CD8-positive, alpha-beta memory T cell (primary cell): ENCODE measurements at places on chromosomes 4 and X.

DNA sequence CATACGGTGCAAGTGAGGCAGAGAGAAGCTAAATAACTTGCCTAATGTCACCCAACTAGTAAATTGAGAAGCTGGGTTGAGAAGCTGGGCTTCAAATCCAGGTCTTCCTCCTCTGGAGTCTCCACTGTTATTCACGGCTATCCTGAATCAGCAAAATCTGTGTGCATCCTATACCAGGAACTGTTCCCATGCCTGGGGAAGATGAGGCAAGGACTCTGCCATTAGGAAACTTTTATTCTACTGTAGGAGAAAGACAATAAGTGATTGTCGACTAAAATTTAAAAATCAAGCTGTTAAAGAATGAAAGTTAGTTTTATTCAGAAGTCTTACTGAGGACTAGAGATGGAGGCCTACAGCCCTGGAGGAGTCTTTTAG lies 872 bp upstream of the TEC start:
- DNase-seq: no peak

- DNase-seq: no peak
Observed at GRCh38 chr4:108346818-108347210, 178.1 kb upstream of the LEF1 start.

GRCh38 chr4:137994853-137995252 lies 247.3 kb downstream of the SLC7A11 start:
- no peak for DNase-seq

- DNase-seq: peak; percentile 29
Observed at GRCh38 chrX:46796574-46797191, 37.8 kb upstream of the SLC9A7 start.

GRCh38 chrX:10457092-10457491 lies 163.3 kb downstream of the MID1 start:
- DNase-seq: no peak

GRCh38 chr4:147730333-147730732 lies 1.6 kb upstream of the ARHGAP10 start:
- DNase-seq: no peak

DNA sequence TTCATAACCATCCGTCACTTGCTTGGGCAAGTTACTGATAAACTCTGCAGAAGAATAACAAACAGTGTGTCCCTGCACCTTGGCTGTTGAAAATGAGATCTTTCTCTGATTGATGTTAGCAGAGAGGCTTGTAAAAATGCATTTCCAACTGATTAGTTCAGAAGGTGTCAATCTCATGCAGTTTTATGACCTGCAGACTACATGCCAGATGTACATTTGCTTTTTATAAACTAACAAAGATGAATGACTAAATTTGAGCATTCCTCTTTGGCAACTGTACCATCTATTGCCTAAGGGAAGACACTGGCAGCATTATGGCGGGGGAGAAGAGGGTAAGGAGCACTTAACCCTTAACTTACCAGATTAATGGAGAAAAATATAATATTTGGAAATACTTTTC lies 192.8 kb downstream of the DCTD start:
- no peak for DNase-seq

- no peak for DNase-seq
Observed at GRCh38 chr4:19254486-19254885, 997.2 kb upstream of the SLIT2 start.

DNA sequence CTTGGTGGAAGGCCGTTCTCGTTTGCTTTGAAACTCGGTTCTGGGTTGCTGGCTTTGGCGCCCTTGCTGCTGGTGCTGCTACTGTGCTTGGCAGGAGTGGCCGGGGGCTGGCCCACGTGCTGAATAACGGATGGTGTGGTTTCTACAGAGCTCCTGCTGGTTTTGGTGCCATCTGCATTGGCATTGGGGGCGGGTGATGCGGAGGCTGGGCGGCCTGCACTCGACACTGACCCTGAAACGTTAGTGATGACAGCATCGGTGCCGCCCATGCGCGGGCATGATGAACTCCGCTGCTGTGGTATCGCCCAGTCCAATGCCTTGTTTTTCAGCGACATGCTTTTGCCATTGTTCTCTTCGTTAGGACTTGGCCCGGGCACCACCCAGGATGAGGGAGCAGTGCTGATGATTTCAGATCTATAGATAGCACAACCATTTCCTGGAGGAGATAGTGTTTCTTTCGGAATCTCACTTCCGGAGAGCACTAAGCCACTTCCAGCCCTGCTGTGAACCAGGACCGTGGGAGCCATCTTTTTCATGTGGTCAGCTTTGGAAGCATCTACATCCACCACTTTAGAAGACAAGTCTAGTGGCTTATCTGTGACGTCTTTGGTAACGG lies 24.2 kb downstream of the BCOR start:
- DNase-seq: no peak

DNA sequence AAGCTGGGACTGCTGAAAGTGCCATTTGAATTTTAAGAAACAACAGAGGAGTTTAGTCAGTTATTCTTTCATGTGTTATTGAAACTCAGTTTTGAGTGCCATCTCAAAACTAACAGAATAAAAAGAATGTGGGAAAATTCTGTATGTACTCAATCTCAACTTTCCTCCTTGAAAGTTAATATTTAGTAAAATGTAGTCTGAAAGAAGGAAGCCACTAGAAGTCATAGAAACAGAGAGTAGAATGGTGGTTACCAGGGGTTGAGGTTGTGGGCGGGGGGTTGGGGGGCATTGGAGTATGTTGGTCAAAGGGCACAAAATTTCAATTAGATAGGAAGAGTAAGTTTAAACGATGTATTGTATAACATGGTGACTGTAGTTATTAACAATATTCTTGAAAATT lies 628.3 kb upstream of the MAGEB2 start:
- DNase-seq: no peak
